Myocyte (in vitro differentiated cells): ENCODE measurements at places on chromosomes 5 and 9.

- no peak for DNase-seq
Measured at GRCh38 chr5:137069358-137069757, 429.8 kb downstream of the SPOCK1 start.

DNA sequence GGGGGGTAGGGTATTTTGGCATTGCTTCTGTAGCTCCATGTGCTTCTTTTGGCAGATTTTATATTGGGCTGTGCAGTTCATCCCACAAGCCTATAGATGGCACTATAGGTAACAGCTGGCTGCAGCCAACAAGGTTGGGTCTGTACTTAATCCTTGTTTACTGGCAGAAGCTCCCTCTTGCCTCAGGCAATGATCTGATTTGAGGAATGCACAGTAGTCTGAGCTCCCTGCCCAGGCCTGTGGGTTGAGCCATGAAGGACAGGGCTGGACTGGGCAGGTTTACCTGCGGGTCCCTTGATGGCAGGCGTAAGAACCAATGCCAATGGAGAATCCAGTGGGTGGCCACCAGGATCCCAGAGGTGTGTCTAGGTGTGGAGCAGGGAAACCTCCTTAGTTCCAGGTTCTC, 11.7 kb upstream of the OR1J2 start:
- DNase-seq = peak; percentile 45

GRCh38 chr5:14572385-14572784, 9.2 kb upstream of the OTULINL start:
- DNase-seq = no peak

GRCh38 chr9:97073506-97073905, 34.6 kb upstream of the CTSV start:
- no peak for DNase-seq

DNA sequence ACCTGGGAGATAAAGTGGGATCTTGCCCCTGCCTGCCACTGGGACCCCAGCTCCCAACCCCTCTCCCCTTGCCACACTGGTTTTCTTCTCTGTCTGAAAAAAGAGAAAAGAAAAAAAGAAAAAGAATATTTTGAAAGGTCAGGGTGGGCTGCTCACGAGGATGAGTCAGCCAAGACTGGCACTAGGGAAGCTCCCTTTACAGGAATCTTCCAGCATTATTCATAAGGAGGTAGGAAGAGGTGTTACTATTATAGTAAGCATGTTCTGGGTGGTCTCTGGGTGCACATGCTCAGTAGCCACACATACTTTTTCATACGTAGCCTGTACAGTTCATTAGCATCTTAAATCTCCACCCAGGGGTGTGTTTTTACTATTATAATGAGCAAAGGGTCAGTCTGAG, 46.8 kb upstream of the HAND1 start:
- DNase-seq = no peak

GRCh38 chr5:77492653-77493000, 511 bp upstream of the WDR41 start:
- no peak for DNase-seq

DNA sequence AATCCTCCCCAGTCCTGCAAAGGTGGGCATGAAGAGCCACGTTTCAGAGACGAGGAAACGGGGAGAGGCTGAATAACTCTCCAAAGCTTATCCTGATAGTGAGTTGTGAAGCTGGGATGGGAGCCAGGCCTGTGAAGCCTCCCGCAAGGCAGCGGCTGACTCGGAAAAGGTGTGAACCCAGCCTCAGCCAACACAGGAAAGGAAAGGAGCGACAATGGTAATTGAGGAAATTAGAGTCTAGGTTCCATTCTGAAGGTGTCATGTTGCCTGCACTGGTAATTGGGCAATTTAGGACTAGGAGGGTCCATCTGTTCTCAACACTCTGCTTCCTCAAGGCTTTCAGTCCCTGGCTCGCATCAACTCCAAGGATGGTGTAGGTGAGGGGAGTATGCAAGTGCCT, 83.4 kb downstream of the LIFR start:
- DNase-seq = no peak
